ENCODE measurements at places on chromosomes 1 and 21. TPM values are rescaled to one million over a fixed set of nuclear protein-coding genes. Genes with fewer than 3 reads are reported as not detected.
A peak's percentile ranks its signal among the peaks of the same experiment; 100 is the strongest.

TNFAIP8L2 gene
- total RNA-seq, result 2.2 TPM

HFM1 gene
- 1.7 TPM for total RNA-seq

DNA sequence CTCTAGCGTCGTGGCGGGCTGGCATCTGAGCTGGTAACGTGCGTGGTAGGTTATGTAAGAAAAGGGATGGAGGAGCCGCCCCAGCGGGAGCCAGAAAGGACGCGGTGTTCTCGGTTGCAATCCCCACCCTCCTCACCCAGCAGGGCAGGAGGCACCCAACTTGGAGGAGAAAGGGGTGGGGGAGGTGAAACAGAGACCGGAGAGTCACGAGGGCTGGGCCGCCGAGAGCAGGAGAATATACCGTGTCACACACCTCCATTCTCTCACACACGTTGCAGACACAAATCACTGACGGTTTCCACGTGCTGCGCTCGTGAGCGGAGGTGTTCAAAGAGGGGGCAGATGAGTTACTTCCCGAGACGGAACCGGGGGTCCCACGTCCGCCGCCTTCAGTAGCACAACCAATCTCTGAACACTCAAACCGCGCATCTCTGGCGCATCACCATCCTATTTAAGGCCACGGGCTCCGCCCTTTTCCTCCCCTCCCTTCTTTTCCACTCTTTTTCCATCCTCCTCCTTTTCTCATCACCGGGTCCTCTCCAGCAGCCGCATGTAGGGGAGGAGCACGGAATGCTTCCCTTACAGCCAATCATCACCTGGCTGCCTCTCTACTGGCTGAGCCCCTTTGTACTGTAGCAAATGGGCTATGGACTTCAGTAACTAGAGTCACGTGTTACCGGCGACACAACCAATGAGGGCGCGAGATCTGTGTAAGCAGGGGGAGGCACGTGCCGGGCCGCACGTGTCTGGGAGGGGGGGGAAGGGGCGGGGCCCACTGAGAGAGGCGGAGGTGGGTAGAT, at the start of gene CIART:
CIART (plus strand) TSS at position 797 of the 800 bp plus-strand sequence. CDS start 714 bp downstream, outside the sequence.
- DNase-seq, result peak; percentile 97

- DNase-seq, result peak; percentile 80
Measured at GRCh38 chr1:2431103-2431502, 18.7 kb upstream of the PEX10 start.

- no peak for DNase-seq
Measured at GRCh38 chr1:152998476-152998875, 3.1 kb upstream of the SPRR3 start.

CLCN6 gene
- 7.9 TPM for total RNA-seq

DNA sequence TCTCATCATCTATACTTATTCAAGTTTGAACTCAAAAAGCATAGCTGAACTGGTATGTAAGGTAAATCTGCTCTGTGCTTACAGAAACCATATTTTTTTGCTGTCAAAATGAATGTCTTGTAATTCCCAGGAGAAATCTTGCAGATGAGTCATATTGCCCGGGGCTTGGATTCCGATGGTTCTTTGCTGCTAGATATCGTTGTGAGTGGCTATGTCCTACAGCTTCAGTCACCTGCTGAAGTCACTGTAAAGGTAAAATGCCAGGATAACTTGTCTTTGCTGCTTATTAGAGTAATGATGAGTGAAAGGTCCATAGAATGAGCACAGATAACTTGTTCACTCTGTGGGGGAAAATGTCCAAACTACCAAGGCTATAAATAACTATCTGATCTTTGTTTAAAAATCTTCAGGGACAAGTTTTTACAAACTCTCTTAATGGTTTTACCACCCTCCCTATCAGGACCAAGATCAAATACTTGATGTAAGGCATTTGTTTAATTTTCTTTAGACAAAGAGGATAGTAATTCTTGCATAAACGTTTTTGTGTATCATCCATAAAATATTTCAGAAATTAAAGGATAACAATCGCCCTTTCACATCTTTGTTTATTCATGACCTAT, 222.3 kb downstream of the TPR start:
- peak; percentile 85 for DNase-seq

GRCh38 chr1:110874324-110875215, 1.6 kb downstream of the CD53 start:
- no peak for DNase-seq

TINAGL1 gene
- 371 TPM for total RNA-seq

DNA sequence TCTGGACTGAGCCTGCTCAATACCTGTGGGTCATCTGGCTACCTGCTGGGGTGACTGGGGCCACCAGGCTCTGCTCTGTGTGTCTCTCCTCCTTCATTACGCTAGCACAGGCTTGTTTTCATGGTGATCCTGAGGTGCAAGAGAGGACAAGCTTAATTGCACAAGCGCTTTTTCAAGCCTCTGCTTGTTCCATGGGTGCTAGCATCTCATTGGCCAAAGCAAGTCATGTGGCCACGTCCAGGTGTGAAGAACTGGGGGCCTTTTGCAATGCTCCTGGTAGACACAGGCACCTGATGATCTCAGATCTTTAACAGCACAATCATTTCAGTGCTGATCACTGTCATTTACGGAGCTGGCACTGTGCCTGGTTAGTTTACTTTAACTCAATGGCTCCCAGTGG, 114.6 kb downstream of the KAZN start:
- DNase-seq, result no peak

GRCh38 chr1:183277821-183278738, 92.0 kb downstream of the LAMC2 start:
- no peak for DNase-seq

KRTAP21-2 gene
- not detected for total RNA-seq

RPE65 gene
- total RNA-seq, result 10.1 TPM

ECM1 gene
- 4.3 TPM for total RNA-seq

- DNase-seq, result no peak
Measured at GRCh38 chr21:29224006-29224405, 74.7 kb upstream of the BACH1 start.

SAMSN1 gene
- 14.0 TPM for total RNA-seq

GRCh38 chr1:175499595-175500382, 243.6 kb downstream of the TNR start:
- DNase-seq, result no peak

PADI3 gene
- not detected for total RNA-seq

GRCh38 chr21:45017039-45017960, 57.1 kb upstream of the ADARB1 start:
- no peak for DNase-seq

KRTAP21-1 gene
- total RNA-seq, result not detected

- DNase-seq, result no peak
Measured at GRCh38 chr1:154186852-154187501, 4.9 kb downstream of the TPM3 start.

PAQR6 gene
- total RNA-seq, result not detected

DNA sequence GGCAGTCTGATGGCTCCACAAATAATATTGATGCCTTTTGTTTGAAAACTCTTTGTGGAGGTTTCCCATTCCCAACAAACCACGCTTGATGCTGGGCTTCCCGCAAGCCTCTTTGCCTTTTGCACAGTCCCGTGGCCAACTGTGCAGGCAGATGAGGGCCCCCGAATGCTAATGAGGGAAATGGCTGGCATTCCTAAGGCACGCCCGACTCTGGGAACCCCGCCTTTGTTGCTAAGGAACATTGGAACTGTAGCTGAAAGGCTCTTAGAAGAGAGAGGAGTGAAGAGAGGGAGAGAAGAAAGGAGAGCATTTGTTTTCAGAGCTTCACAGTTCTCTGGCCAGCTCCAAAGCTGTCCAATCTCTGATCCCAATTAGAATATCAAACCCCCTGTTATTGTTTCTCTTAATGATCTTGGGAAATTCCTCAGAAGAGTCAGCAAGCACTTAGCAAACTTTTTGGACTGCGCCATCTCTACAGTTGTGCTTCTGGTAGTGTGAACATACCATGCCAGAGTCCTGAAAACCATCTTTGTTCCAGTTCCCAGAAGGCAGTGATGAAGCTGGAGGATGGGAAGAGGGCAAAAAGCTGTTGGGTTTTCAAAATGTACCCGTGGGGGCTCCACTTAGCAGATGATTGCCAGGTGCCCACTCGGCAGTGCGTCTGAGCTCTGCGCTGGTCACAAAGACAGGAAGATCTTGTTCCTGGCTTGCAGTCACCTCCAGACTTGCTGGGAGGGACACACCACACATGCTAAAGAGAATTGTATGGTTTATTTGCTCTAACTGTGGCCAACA, 60.1 kb upstream of the CYP2J2 start:
- peak; percentile 27 for DNase-seq

GRCh38 chr1:27383039-27383605, at the start of gene CD164L2:
CD164L2 (minus strand) TSS chr1:27383333; CDS start chr1:27383239, 94 bp downstream.
- DNase-seq, result no peak

DNA sequence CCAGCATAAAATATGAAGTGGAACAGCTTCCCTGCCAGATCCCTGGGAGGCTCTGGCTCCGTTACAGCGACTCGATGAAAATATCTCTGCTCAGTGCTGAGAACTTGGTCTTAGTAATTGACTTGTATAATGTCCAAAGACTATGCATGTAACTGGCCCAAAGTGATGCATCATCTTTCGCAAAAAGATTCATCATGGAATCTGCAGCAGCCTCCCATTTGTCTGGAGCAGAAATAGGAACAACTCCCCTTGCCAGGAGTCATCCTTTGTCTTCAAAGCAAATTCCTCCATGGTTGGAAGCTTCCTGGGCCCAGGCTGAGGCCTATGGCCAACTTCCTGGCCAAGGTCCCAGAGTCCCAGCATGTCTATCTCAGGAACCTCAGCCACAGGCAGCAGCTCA, 16.9 kb upstream of the SLC6A17 start:
- no peak for DNase-seq

GRCh38 chr1:159602501-159602999, 14.9 kb downstream of the APCS start:
- no peak for DNase-seq

GRCh38 chr1:55250399-55251075, 35.4 kb upstream of the USP24 start:
- DNase-seq, result no peak

DNA sequence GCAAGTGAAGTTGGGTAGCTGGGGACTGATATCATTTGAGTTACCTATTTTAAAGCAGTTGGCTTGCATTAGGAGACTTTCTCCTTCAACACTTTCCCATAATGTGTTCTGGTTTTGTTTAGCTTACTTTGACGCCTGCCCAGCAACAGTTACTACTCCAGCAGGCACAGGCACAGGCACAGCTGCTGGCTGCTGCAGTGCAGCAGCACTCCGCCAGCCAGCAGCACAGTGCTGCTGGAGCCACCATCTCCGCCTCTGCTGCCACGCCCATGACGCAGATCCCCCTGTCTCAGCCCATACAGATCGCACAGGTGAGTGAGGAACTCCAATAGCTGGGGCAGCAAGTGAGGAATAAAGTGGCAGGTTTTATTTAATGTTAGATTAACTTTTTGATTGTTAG, 144.3 kb downstream of the CD247 start:
- DNase-seq, result no peak

DCAF6 gene
- 58.7 TPM for total RNA-seq

DNA sequence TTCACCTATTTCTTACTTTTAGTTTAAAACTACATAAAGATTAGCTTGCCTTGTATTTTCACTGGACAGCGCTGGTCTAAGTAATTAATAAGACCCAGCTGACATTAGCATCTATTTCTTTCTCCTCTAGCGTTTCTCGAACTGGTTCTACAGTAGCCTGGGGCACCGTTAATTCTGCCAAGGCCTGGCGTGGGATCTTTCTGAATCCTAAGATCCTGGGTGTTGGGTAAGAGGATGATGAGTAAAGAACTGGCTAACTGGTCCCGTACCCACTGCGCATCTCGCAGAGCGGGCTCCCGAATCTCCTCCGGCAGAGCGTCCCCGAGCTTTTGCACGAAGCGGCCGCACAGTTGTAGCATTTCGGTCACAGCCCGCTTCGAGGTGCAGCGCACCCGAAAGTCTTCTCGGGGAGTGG, 309 bp downstream of the NSL1 start:
- DNase-seq, result no peak

DNA sequence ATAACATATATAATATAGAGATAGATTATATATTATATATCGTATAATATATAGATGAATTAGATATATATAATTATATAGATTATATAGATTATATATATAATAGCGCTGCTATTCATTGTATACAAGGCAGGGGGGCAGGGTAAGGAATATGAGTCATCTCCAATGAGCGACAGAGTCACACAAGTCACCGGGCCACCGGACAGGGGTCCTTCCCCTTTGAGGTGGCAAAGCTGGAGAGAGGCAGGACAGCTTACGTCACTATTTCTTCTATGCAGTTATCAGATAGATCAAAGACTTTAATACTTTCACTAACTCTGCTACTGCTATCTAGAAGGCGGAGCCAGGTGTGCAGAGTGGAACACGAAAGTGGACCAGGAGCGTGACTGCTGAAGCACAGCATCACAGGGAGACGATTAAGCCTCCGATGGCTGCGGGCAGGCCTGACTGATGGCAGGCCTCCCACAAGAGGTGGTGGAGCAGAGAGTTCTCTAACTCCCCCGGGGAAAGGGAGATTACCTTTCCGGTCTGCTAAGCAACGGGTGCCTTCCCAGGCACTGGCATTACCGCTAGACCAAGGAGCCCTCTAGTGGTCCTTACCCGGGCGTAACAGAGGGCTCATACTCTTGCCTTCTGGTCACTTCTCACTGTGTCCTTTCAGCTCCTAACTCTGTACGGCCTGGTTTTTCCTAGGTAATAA, 2154.7 kb downstream of the MRPL39 start:
- peak; percentile 5 for DNase-seq

OR2G6 gene
- 2.2 TPM for total RNA-seq

DNA sequence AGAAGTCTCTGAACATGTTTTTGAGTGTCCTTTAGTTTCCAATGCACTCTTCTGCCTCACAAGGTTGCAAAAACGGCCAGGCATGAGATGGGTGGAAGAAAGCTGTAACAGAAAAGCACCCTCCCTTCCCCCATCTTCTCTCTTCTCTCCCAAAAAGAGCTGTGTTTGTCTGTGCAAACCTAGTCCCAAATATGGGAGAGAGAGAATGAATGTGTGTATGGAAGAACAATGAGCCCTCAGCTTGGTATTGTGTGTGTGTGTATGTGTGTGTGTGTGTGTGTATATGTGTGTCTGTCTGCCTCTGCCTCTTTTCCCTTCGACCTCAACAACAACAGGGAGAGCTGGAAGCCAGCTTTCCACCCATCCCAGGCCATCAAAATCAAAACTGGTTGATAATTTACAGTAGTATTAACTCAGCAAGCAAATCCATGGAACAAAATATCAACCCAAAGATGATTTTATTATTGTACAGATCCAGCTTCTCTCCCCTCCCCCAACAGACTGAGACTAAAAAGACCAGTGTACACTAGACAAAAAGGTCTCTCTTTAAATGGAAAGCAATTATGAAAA, 1.8 kb downstream of the RERE start:
- peak; percentile 50 for DNase-seq

NLRP3 gene
- 4.6 TPM for total RNA-seq

USH2A gene
- 2.2 TPM for total RNA-seq

C8A gene
- not detected for total RNA-seq

- no peak for DNase-seq
Measured at GRCh38 chr21:18743531-18743930, 339.9 kb upstream of the TMPRSS15 start.

DNA sequence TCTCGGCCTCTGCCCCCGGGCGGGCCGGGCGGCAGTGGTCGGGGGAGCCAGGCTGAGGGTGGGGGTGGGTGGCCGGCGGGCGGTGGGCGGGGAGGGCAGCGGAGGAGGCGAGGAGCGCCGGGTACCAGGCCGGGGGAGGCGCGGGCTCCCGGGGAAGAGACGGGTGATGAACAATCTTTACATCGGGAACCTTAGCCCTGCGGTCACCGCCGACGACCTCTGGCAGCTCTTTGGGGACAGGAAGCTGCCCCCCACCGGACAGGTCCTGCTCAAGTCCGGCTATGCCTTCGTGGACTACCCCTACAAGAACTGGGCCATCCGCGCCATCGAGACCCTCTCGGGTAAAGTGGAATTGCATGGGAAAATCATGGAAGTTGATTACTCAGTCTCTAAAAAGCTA, 112.5 kb downstream of the NBPF12 start:
- DNase-seq, result no peak

- peak; percentile 20 for DNase-seq
Measured at GRCh38 chr1:221725735-221726672, 15.9 kb downstream of the DUSP10 start.

YTHDF2 gene
- 36.4 TPM for total RNA-seq
